ENCODE measurements at places on chromosomes 2 and 18.

GRCh38 chr18:7733642-7734041, 166.5 kb downstream of the PTPRM start:
- no peak for DNase-seq

DNA sequence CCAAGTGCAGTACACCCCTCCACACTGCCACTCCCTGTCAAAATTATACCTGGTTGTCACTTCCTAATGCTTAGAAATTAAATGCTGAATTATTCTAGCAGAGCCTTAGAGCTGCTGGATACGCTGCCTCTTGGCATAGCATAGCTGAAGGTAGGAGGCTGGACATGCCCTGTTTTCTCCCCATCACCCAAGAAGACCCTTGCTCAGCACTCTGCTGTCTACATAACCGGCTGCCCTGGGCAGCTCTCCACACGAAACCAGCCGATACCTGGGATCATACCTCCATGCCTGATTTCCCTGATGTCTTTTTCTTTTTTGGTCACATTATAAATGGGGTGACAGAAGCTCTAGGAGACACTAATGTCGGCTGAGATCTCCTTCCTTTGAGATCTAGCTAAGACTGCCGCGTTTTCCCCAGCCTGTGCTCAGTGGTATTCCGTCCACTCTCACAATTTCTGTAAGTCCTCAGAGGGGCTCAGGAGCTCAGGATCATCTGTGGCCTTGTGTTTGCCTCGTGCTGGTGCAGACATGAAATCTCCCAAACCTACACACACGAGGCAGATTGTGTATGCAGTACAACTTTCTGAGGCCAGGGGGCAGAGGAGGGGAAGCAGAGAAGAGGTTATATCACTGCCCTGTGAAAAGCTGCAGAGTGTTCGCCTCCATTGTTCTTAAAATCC, 13.5 kb upstream of the ZAP70 start:
- DNase-seq, result peak; percentile 62

GRCh38 chr2:157251932-157252331, 5.6 kb upstream of the GALNT5 start:
- DNase-seq, result no peak

DNA sequence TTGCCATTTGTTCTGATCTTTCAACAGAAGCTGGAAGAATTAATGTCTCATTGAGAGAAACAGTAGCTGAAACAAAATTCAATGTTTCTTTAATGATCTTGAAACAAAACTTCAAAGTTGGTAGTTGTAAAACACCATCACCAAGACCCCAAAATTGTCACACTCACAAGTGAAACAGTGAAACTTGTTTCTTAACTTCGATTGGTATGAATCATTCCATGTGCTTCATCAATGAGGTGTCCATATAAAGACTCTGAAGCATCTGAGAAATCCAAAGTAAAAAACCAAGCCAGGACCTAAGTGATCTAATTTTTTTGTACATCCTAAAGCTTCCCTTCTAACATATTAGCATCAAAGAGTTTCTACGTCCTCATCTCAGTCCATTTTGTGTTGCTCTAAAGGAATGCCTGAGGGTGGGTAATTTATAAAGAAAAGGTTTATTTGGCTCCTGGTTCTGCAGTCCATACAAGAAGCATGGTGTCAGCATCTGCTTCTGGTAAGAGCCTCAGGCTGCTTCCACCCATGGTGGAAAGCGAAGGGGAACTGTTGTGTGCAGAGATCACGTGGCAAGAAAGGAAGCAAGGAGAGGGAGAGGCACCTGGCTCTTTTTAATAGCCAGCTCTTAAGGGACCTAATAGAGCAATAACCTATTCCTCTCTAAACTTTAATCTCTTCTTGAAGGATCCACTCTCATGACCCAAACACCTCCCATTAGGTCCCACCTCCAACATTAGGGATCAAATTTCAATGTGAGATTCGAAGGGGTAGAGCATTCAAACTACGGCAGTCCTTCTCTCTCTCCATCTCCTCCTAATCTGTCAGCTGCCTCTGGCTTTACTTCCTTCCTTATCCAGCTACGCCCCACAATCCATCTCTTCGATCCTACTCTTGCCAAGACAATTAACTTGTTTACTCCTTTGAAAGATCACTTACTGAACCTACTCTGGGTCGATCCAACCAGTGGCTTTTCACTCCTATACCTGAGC, 20.7 kb upstream of the TLK1 start:
- DNase-seq, result no peak

DNA sequence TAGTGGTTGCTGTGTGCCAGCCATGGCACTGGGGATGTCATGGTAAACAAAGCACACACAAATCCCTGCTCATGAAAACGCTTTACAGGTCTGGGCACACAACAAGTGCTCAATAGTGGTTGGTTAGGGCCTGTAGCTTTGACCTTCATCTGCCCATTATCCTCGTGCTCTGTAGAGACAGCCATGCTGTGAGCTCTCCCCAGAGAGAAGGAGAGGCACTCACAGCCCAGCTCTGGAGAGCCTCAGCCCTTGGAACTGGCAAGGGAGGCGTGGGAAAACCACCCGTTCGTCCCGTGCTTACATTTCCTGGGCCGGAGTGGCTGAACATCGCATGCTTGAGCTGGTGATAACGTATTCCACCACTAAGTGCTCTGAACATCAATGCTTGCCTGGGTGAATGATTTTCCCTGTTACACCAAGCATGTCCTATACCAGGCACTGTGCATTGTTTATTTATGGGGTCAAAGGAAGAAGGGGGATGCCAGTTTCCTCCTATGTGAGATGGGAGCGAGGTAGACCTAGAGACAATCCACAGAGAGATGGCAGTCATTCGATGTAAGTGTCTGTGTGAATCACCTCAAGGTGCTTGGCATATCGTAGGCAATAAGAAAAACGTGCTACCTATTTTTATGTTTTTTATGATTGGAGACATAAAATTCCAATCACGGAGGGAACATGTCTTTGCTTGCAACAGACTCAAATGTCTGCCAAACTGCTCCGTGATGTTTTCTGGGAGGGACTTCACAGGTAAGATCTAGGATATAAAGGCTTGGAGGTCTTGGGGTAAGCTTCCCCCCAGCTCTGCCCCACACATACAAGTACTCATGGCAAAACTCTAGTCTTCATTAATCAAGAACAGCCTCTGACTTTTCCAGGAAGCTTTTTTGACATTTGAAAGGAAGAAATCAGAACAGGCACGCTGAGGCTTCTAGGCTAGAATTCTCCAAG, 75.5 kb downstream of the DDX1 start:
- no peak for DNase-seq

DNA sequence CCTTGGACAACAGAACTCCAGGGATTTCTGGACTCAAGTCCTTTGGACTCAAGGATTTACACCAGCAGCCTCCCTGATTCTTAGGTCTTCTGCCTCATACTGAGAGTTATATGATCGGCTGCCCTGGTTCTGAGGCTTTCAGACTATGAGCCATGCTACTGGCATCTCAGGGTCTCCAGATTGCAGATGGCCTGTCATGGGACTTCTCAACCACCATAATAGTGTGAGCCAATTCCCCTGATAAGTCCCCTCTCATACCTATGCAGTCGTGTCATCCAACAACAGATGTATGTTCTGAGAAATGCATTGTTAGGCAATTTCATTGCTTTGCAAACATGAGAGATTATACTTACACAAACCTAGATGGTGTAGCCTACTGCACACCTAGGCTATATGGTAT, 61.4 kb upstream of the MSTN start:
- no peak for DNase-seq

- no peak for DNase-seq
Measured at GRCh38 chr2:75022516-75022915, 64.1 kb downstream of the POLE4 start.

DNA sequence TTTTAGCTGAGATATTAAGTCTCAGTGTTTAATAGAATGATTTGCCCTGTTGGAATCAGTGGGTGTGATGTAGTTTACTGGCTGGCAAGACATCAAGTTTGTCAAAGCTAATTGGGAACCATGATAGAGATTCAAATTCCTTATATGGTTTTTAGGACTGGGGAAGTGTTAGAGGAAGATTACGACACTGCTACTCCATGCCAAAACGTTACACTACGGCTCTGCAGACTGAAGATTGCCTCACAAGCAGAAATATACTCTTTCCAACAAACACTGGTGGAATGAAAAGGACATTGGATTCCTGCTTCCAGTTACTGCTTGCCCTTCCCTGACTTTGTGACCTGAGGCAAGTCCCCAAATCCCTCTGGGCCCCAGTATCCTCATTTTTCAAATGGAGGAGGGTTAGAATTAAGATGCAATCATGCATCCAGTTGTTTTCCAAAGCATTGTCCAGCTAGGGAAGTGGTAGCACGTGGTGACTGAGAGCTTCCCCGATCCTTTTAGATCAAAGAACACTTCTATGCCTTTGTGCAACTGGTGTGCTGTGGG, 147.6 kb downstream of the CDC42EP3 start:
- no peak for DNase-seq

- DNase-seq, result no peak
Measured at GRCh38 chr18:26503382-26503781, 45.0 kb downstream of the KCTD1 start.

GRCh38 chr2:159612255-159612901, 4.0 kb downstream of the BAZ2B start:
- no peak for DNase-seq

DNA sequence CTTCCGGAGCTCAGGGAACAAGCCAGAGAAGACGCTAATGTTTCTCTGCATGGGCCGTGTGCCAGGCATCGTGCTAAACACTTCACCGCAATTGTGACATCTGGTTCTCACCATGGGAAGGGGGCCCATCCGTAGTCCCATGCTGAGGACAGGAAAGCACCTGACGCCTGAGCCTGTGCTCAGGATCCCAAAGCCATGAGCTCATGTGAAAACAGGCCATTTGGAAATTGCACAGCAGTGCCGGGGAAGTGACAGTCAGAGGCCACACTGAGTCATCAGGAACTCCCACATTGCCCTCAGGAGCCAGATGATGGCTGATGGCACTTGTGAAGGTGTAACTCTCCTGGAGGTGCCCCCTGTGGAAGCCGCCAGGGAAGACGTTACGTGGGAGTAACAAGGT, 141.0 kb downstream of the INHBB start:
- DNase-seq, result no peak
